Hindlimb muscle (tissue), 1 donor: ENCODE measurements at places on chromosomes 4 and X. TPM values are rescaled to one million over a fixed set of nuclear protein-coding genes. Genes with fewer than 3 reads are reported as not detected.

The TRIM60 gene
- polyA plus RNA-seq: not detected

The RBM46 gene
- polyA plus RNA-seq: 0.22 TPM

The PIR gene
- polyA plus RNA-seq: 3.2 TPM

The FGD1 gene
- 17.2 TPM for polyA plus RNA-seq

The MAGEC1 gene
- 0.06 TPM for polyA plus RNA-seq

The BGN gene
- polyA plus RNA-seq: 101 TPM

The SERTM2 gene
- polyA plus RNA-seq: 1.5 TPM

The SYTL4 gene
- polyA plus RNA-seq: 5.8 TPM

The ARHGAP4 gene
- polyA plus RNA-seq: 26.4 TPM
